ENCODE measurements at places on chromosomes 6 and 20.

DNA sequence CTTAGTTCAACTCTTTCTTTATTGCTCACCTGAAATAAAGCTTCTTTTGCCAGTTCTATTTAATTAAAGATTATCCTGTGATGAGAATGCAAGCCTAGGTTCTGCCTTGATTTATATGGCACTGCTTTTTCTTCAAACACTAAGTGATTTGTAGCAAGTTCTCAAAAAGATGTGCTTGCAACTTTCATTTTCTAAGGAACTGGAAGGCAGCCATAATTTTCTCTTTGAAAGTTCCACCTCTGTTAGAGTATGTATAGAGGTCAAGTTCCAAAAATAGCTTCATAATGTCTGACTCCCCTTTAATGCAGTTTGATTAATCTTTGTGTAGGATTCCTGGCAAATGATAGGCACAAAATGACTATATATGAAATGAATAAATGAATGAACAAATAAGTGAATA is 528.3 kb upstream of the FLRT3 start:
- DNase-seq = no peak

DNA sequence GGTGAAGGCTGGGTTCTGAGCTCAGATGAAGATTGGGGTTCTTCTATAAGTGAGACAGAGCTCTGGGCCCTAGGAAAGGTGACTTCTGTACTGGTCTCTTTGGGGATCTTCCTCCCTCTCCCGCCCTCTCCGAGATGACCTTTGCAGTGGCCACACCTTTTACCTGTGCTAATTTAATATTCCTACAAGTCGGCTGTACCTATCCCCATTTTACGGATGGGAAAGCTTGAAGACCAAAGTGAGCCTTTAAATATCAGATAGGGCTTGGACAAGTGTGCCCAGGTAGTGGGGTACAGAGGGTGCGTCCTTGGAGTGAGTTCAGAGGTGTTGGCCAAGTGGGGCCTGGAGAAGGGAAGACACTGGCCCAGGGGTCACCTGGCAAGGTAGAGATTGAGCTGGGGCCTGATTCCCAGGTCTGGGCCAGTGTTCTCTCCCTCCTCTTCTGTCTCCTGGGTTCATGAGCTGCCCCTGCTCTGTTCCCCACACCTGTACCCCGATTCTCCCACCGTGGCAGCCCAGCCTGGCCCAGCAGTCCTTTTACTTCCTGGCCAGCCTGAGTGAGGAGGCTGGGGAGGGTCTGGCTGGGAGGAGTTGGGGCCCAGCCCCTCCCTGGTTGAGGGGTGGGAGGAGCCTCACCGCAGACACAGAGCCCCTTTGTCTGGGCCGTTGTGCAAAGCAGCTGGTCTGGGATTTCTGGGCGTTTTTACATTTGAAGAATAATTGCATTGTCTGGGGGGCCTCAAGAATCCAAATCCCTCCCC is 152.1 kb upstream of the RNF24 start:
- DNase-seq = no peak

- DNase-seq = no peak
Observed at GRCh38 chr6:4814212-4814611, 38.0 kb downstream of the CDYL start.

DNA sequence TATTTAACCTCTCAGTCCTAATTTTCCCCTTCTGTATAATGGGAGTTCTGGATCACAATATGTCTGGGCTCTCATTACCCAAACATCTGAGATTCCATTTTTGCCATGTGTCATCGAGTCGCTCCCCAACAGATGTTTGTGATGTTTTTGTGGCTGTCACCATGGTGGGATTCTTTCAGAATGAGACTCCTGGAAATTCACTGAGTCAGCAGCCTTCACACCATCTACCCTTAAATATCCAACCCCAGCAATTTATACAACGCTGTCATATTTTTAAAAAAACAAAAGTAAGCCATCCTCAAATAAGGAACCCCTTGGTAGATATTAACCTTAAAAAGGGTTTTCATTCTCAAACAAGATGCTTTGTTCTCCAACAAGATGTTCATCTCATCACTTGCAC is 20.9 kb downstream of the NRSN1 start:
- no peak for DNase-seq

DNA sequence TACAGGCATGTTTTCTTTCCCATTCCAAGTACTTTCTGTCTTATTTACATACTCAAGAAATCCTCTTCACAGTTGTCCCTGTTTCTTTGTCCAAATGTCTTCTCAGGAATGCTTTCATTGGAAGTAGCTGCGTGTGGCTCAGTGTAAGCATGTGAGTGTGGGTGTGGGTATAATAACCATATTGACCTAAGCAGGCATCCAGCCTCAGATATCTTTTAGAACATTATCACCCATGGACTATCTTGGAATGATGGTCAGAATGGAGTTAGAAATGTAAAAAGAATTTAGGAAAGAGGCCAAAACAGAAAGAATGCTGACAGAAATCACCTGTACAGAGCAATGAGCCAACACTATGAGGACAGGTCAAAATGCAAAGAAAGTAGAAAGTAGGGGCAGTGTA is 16.4 kb downstream of the VNN2 start:
- no peak for DNase-seq

DNA sequence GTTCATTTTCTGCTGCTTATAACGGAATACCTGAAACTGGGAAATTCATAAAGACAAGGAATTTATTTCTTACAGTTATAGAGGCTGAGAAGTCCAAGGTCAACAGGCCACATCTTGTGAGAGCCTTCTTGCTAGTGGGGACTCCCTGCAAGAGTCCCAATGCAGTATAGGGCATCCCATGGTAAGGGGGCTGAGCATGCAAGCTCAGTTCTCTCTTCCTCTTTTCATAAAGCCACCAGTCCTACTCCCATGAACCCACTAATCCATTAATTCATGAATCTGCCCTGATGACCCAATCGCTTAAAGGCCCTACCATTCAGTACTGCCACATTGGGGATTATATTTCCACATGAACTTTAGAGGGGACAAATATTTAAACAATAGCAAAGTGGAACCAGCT is 26.5 kb downstream of the CYB5R4 start:
- DNase-seq = no peak

- DNase-seq = no peak
Observed at GRCh38 chr6:17884498-17885478, 102.6 kb downstream of the KIF13A start.

Measured in activated CD8-positive, alpha-beta memory T cell treated with anti-CD3 and anti-CD28 coated beads for 1 hour (primary cell).